CD8-positive, alpha-beta T cell (primary cell): ENCODE measurements at places on chromosomes 6 and 20. TPM values are rescaled to one million over a fixed set of nuclear protein-coding genes. Genes with fewer than 3 reads are reported as not detected.

The HLA-DQB1 gene
- 27.5 TPM for total RNA-seq

The FOXC1 gene
- total RNA-seq: not detected

The TRIM10 gene
- not detected for total RNA-seq

The PCK1 gene
- not detected for total RNA-seq

The ZBTB46 gene
- total RNA-seq: not detected

The HSPA1L gene
- 1.2 TPM for total RNA-seq

The ACSS2 gene
- total RNA-seq: 12.7 TPM

The LY6G6C gene
- total RNA-seq: not detected

DNA sequence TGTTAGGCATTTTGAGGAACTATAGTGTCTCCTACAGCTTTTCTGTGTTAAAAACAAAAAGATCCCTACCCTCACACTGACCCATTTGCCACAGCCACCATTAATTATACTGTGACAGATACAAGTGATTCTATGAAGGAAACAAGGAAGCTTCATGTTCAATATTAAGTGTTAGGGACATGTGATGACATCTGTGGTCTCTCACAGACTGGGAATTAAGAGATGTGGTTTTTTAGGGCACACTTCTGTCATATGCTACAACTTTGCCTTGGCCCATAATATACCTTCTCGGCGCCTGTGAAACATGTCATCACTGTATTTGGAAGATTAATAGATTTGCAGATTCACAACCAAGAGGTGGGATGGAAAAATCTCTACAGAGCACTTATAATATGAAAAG is 102.9 kb upstream of the TCF21 start:
- DNase-seq: no peak

DNA sequence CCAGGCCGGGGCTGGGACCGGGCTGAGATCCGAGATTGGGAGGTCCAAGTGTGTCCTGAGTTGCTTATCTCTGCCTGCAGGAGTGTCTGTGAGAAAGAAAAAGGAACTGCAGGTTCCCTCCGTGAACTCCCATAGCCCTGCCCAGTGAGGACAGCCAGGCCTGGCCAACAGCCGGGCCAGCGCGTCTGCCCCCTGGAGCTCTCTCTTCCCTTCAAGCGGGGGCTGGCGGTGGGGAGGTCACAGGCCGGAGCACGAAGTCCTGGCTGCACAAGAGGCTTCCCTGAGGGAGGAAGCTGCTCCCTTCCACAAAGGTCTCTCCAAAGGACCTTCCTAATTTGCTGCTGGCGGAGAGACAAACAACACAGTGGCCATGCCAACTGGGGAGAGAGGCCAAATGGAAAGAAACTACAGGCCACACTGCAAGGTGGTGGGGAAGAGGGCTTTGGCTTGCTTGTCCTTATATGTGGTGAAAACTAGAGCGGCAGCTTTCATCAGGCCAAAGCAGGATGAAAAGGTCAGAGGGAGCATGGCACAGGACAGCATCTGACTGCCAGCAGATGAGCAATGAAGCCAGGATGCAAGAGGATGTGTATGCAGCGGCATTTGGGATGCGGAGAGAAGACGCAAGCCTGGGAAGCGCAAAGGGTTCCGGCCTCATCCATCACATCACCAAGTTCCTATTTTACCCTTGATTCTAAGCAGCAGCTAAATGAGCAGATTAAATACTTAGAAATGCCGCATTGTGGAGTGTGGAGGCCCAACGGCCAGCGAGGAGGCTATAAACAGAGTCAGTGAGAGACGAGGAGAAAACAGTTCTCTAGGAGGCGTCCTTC is 260.0 kb downstream of the ERMARD start:
- no peak for DNase-seq

GRCh38 chr6:11744753-11745152 is 33.9 kb downstream of the ADTRP start:
- no peak for DNase-seq

DNA sequence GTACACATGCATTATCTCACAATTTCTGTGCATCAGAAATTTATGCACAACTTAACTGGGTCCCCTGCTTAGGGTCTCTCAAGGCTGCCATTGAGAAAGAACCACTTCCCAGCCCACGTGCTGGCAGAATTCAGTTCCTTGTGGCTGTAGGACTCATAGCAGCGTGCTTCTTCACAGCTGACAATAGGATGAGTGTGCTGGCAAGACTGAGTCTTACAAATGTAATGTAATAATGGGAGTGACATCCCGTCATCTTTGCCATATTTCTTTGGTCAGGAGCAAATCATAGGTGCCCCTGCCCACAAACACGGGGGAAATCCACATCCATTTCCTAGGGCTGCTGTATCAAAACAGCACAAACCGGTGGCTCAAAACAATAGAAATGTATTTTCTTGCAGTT is 77.4 kb downstream of the FIG4 start:
- no peak for DNase-seq

DNA sequence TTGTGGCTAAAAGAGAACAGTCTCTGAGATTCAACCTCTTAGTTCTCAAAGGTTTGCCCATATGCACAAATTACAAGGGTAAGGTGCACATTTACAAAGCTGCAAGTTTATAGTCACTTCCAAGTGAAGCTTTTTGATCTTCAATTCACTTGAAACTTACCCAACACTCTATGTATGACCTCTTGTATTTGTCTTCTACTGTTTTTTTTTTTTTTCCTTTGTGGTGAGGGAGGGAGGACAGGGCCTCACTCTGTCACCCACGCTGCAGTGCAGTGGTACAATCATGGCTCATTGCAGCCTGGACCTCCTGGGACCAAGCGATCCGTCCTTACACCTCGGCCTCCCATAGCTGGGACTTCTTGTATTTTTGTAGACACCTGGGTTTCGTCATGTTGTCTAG is 4.5 kb upstream of the FOXO3 start:
- DNase-seq: no peak

GRCh38 chr20:44814937-44815336 is 4.6 kb upstream of the RIMS4 start:
- DNase-seq: no peak

GRCh38 chr6:124869416-124869815 is 92.8 kb upstream of the RNF217 start:
- no peak for DNase-seq

GRCh38 chr20:53739799-53740785 is 146.5 kb upstream of the ZNF217 start:
- no peak for DNase-seq

DNA sequence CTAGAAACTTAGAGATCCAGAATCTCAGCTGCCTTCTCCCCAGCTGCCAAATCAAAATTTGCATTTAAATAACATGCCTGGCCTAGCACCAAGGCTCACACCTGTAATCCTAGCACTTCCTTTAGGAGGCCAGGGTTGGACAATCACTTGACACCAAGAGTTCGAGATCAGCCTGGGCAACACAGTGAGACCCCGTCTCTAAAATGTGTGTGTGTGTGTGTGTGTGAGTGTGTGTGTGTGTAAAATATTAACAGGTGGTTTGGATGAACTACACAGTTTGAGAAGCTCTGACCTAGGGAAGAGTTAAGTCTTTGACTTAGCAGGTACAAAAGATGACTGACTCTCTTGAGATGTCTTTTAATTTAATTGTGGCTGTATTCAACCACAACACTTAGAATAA is 20.2 kb upstream of the CD2AP start:
- no peak for DNase-seq

GRCh38 chr6:168367285-168367751 is 47.7 kb upstream of the DACT2 start:
- DNase-seq: no peak

DNA sequence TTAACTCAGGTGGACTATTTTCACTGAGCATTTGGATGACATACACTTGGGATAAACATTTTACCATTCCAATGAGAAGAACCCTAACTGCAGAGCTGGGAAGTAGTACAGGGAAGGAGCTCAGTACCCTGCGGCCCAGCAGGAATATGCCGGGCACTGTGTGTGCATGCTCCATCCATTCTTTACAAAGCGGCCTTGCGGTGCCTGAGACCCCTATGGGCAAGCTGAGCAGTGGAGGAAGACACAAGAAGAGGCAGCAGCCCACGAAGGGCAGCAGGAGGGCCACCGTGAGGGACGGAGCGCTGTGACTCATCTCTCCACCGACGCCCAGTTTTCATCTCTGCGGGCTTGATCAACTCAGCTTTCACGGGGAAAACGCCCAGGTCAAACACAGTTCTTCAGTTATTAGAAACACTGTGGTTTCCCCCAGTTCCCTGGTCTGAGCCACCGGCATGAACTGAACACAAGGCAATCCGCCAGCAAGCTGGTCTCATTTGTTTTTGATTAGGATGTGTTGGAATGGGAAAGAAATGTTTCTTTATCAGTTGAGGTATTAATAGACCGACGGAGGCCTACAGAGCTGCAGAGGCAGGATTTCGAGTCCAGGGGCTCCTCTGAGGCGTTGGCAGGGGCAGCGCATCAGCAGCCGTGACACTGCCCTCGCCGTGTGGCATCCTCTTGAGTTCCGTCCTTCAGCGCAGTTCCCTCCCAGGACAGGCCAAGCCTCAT is 44.9 kb downstream of the IRF4 start:
- DNase-seq: no peak

- DNase-seq: no peak
Measured at GRCh38 chr6:48429021-48429420, 318.0 kb upstream of the PTCHD4 start.

DNA sequence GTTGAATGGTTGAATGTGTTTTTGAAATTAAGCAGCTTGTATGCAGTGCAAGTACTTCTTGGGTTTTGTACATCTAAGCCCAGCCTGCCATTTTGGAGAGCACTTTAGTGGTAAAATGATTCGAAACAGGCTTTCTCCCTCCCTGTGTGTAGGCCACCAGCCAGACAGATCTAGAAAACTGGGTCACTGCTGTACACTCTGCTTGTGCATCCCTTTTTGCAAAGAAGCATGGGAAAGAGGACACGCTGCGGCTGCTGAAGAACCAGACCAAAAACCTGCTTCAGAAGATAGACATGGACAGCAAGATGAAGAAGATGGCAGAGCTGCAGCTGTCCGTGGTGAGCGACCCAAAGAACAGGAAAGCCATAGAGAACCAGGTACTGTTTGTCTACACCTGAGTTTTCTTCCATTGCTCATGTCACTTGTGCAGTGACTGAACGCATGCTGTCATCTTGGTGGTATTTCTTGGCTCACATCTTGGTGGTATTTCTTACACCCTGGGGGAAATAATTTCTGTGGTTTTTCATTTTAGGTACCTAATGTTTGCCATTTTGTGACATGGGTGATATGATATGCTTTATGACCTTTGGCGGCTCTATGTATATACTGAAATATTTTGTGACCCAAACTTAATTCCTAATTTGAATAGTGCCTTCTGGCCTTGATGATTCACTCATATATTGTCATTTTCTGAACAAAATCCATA is 115.7 kb upstream of the CLDN20 start:
- no peak for DNase-seq

DNA sequence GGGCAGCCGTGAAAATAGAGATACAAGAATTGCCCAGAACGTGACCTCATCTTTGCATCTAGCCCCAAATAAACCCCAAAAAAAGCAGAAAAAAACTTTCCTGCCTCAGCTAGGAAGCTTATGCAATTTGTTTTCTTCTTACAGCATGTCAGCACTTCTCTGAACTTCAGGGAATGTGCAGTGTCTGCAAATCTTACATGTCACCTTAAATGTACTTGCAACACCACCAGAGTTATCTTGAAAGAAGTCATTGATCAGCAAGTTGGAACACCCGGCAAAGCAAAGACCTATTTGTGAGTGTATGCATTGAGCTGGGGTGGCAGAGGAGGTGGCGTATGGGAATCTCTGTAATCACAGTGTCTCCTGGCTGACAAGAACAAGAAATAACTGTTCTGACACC is 123.4 kb downstream of the PKHD1 start:
- DNase-seq: no peak

GRCh38 chr6:71289039-71289801 is 609 bp downstream of the OGFRL1 start:
- no peak for DNase-seq

DNA sequence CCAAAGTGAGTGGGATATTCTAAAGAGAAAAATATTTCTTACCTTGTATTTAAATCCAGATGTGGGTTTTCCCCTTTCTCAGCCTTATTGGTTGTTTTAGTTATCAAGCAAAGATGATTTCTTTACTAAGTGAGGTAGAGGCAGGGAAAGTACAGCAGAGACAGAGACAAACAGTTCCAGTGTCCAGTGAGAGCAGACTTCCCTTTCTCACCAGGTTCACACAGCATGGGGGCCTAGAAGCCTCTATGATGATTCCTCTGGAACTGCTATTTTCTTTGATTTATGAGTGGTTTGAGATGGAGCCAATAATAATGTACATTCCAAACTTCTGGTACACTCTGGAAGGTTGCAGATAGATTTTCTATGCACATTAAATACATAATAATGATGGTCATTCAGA is 234.0 kb upstream of the MARCKS start:
- DNase-seq: no peak

GRCh38 chr20:40748182-40748581 is 59.1 kb upstream of the MAFB start:
- no peak for DNase-seq

DNA sequence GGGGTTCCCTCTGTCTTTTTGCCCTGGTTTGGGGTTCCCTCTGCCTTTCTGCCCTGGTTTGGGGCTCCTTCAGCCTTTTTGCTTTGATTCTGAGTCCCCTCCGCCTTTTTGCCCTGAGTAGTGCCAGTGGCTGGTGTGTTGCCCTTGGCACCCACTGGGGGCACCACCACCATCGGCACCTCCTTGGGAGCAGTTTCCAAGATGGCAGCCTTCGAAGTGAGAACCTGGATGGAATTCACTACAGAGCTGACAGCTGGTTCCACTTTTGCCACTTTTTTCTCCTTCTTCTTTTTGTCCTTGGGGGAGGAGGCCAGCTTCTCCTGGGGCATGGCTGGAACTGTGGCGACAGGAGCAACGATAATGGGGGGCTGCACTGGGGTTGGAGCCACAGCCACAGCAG is 22.2 kb downstream of the RRBP1 start:
- DNase-seq: no peak

GRCh38 chr20:19433371-19434350 is 221.2 kb downstream of the SLC24A3 start:
- no peak for DNase-seq
